Stromal cell of bone marrow (primary cell): ENCODE measurements at places on chromosomes 6 and 20.

DNA sequence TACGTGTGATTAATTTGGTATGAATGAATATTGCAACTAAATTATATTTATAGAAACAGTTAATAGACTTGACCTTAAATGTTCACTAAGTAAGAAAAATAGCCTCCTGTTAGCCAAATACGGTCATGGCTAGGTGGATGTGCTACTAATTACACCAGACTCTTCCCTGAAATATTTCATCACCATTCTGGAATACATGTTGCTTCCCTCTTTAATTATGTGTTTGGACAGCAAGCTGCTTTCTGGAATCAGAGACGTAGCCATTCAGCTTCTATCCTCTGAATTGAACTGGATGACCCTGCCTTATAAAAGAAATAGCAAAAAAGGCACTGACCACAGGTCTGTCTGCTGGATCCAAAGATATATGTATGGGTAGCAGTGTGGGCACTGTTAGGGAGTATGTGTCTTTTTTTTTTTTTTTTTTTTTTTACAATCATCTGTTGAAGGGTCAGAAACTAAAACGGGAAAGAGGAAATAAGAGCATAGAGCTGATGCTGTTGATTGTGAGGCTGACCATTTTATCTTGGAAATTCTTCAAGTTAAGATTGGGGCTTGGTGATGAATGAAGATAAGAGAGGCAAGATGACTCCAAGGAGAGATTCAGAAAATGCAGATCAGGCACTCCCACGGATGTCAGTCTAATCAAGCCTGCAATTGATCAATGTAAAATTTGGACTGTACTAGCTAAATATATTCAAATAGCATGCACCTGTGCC lies 283.2 kb upstream of the HSF2 start:
- no peak for DNase-seq

DNA sequence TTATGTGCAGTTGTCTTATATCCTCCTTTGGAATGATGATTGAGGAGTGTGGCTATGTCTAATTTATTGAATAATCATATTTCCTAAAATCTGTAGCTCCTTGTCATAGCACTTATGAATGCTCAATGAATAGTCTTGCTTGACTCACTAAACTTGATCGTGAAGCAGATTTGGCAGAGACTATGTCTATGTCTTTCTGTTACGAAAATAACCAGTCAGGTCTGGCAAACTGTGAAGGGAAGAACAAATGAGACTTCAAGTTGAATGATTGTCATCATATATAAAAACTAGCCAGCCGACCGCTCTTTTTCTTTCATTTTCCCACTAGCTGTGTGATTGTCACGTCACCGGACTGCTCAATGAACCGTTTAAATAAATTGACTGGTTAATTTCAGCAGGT lies 1303.9 kb upstream of the GJE1 start:
- no peak for DNase-seq

DNA sequence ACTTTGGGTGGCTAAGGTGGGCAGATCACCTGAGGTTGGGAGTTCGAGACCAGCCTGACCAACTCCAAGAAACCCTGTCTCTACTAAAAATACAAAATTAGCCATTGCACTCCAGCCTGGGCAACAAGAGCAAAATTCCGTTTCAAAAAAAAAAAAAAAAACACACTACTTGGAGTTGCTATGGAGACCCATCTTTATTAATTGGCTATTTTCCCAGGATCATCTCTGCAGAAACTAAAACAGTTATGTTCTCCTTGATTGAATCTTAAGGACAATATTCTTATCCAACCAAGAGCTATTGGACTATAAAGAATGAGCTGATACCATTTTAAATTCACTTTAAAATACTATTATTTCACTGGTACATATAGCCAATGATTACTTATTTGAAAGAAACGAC lies 14.7 kb downstream of the AKIRIN2 start:
- no peak for DNase-seq

DNA sequence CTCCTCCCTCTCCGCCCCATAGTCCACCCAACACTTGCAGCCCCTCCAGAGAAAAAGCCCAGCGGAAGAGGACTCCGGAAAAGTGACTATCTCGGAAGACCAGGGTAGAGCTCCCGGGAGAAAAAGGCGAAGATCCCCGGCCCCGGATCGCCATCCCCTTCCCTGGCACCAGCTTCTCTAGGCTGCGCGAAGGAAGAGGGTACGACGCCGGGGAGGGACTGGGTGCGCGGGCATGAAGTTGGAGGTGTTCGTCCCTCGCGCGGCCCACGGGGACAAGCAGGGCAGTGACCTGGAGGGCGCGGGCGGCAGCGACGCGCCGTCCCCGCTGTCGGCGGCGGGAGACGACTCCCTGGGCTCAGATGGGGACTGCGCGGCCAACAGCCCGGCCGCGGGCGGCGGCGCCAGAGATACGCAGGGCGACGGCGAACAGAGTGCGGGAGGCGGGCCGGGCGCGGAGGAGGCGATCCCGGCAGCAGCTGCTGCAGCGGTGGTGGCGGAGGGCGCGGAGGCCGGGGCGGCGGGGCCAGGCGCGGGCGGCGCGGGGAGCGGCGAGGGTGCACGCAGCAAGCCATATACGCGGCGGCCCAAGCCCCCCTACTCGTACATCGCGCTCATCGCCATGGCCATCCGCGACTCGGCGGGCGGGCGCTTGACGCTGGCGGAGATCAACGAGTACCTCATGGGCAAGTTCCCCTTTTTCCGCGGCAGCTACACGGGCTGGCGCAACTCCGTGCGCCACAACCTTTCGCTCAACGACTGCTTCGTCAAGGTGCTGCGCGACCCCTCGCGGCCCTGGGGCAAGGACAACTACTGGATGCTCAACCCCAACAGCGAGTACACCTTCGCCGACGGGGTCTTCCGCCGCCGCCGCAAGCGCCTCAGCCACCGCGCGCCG lies 822 bp downstream of the FOXQ1 start:
- DNase-seq = no peak

- no peak for DNase-seq
Observed at GRCh38 chr20:60667641-60668040, 584.4 kb upstream of the CDH4 start.

DNA sequence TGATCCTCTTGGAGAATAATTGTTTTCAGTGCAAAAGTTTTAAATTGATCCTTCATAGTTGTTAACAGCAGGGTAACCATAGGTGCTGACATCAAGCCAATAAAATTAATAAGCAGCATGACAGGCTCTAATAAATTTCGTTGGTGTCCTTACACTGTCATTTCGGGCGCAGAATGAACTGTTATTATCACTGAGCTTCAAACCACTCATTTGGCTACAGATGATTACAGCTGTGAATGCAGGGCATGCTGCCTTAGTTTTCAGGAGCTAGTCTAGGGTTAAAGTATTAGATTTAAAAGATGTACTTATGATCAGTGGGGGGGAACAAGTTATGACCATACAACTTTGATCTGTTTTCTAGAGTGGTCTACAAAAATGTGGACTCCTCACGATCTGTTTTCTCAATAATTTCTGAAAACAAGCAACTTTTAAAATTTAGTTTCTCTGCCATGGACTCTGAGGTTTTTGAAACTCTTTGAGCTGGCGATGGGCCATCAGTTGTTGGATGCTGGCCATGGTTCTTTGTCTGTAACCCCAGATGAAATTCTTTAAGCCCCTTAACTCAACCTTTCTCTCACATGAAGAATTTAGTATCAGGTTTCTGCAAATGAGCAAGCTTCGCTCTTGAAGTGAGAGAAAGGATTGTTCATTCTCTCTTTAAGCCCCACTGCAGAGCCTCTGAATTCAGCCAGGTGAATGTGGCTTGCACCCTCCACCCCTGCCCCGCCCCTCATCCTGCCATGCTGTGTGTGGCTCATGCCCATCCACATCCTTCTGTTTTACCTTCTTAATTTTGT lies 99.1 kb upstream of the MTHFD1L start:
- no peak for DNase-seq

GRCh38 chr20:17584689-17585088 lies 14.8 kb downstream of the DSTN start:
- DNase-seq = no peak

DNA sequence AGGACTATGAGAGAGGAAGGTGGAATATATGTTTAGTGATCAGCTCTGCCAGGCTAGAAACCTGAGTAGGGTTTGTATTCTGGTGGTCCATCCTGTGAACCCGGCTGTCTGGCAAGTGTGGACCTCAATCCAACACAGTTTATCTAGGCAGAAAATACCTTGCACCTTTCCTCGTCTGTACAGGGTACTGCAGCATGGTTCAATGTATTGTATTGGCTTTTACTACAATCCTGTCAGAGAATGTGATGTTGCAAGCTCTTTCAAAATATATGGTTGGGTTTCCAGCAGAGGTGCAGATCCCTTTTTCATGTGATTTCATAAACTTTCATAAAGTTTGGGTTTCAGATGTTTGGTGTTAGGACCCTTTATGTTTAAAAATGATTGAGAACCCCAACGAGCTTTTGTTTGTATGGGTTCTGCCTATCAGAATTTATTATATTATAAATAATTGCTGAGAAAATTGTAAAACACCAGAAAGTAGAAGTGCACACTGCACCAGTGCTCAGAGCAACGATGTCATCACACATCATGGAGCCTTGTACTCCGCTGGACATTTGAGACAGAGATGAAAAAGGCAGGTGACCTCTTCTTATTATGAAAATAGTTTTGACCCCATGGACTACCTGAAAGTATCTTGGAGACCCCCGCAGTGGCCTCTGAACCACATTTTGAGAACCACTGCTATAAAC lies 106.6 kb downstream of the RTN4IP1 start:
- DNase-seq = no peak

DNA sequence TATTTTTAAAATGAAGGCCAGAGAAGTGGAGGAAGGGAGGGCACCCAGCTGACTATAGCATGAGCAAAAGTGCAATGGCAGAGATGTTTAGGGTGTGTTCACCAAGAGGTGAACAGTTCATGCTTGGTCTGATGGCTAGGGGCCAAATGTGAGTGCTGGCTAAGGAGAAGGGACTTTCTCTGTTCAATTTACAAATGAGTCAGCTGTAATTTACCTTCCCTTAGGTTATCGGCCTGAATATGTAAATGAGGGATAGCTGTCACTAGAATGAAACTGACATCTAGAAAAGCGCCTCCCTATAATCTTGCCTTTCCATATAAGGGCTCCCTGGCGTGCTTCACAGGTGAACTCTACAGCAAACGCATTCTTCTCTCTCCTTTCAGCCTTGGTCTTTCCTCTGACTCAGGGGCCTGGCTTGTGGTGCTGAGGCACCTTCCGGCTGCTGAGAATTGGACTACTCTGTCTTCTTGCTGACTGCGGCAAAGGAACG lies 114.7 kb upstream of the BACH2 start:
- DNase-seq = no peak

GRCh38 chr6:133512410-133513016 lies 271.4 kb downstream of the EYA4 start:
- peak; percentile 40 for DNase-seq

- no peak for DNase-seq
Observed at GRCh38 chr20:5362771-5363170, 46.0 kb upstream of the PROKR2 start.

DNA sequence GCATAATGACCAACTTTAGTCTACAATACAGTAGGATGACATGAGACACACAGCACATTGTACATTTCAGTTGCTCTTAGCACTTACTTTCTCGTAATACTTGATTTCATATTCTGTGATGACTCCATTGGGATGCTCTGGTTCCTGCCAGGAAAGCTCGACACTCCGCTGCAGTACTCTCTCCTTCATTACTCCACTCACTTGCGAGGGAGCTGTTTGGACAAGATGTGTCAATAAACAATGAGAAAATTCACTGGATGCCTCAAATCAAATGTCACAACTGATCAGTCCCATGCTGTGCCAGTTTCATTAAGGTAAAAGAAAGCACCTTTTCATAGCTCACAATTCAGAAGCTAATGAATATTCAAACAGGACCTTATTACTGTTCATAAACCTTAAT lies 147.1 kb downstream of the EPHA7 start:
- no peak for DNase-seq

- no peak for DNase-seq
Observed at GRCh38 chr20:46053416-46053815, 24.4 kb downstream of the SLC12A5 start.

DNA sequence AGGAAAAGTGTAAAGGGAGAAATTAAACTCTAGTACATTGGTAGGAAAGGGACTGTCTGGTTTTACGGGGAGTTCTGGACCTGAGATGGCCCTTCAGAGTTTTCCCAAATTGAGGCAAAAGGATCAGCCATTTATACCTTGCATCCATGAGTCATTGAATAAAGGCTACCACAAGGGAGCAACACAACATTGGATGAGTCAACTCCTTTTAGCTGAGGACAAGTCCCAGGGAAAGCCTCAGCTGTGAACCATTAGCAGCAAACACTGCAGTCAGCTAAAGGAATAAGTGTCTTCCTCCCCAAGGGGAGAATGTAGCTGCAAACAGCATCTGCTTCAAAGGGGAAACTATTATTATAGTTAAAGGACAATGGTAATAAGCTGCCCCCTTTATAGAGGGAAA lies 468.7 kb upstream of the ID4 start:
- DNase-seq = peak; percentile 51

DNA sequence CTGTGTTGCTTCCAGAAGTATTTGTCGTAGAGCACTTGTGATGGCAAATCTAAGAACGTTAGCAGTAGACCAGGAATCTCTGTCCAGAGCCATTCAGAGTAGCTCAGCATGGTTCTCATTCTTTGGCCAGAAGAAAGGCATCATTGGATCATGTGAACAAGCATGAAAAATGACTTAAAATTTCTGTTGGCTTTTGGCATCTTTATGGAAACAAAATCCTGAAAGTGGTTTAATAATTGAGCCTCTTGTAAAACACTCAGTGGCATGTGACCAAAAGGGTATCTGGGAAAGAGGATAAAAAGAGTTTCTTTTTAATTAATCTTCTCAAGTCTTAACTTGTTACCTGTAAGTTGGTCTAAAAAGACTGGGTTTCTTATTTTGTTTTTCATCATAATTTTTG lies 55.2 kb downstream of the PTPN1 start:
- DNase-seq = no peak

- no peak for DNase-seq
Observed at GRCh38 chr6:42704251-42704936, 18.0 kb downstream of the PRPH2 start.

DNA sequence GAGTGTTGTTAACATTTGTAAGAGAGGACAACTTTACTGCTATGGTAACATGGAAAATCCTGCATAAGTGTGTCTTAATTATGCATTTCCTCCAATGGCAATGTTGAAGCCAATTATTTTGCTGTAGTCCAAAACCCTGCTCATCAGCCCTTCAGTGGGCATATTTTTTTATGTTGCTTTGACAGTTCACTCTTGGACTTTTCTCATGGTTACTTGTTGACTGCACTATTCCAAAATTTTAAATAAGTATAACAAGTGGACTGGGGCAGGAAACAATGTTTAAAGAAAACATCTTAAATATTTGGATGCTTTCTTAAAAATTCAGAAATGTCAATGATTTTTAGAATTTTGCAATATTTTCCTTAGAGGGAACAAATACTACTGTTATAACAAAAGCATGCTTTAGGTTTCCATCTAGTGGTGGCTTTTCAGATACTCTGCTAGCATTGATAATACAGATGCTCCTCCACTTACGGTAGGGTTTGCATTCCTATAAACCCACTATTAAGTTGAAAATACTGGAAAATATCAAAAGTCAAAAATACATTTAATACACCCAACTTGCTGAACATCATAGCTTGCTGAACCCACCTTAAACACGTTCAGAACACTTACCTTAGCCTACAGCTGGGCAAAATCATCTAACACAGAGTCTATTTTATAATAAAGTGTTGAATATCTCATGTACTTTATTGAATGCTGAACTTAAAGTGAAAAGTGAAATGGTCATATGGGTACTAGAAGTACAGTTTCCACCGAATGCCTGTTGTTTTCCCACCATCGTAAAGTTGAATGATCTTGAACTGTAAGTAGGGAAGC lies 86.4 kb downstream of the ADGRG6 start:
- peak; percentile 48 for DNase-seq

- no peak for DNase-seq
Observed at GRCh38 chr20:7728338-7728737, 211.9 kb downstream of the HAO1 start.
